ENCODE measurements at places on chromosomes 6 and 20.

DNA sequence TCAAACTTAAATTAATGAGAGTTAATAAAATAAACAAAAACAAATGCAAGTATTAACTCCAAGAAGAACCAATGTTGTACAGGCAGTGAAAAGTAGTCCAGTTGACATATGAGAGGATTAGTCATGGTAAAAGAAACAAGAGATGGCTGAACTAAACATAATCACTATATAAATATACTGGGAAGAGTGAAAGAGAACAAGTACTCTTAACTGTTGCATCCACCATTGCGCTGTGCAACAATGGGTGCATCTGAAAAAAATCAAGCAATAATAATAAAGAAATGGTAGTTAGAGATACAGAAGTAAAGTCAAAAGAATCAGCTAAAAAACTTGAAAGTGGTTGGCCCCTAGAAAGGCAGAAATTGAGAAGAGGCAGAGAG, 16.6 kb downstream of the HLA-F start:
- DNase-seq, result no peak

- DNase-seq, result peak; percentile 74
These were observed 14.7 kb downstream of the MUCL3 start for GRCh38 chr6:30955367-30956042.

DNA sequence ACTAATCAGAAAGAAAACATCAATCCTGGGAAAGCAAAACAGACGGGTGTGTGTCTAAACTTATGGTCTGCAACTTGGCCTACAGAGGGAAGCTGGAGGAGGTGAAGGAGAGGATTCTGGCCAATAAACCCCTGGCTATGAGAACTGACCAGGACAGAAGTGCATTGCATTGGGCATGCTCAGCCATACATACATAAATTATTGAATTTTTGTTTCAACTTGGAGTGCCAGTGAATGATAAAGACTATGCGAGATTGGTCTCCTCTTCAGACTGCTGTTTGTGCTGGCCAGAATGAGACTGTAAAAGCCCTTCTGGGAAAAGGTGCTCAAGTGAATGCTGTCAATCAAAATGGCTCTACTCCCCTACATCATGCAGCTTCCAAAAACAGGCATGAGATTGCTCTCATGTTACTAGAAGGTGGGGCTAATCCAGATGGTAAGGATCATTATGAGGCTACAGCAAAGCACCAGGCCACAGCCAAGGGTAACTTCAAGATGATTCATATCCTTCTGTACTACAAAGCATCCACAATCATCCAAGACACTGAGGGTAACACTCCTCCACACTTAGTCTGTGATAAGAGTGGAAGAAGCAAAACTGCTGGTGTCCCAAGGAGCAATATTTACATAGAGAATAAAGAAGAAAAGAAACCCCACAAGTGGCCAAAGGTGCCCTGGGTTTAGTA, 17.4 kb downstream of the ADNP start:
- DNase-seq, result peak; percentile 27

DNA sequence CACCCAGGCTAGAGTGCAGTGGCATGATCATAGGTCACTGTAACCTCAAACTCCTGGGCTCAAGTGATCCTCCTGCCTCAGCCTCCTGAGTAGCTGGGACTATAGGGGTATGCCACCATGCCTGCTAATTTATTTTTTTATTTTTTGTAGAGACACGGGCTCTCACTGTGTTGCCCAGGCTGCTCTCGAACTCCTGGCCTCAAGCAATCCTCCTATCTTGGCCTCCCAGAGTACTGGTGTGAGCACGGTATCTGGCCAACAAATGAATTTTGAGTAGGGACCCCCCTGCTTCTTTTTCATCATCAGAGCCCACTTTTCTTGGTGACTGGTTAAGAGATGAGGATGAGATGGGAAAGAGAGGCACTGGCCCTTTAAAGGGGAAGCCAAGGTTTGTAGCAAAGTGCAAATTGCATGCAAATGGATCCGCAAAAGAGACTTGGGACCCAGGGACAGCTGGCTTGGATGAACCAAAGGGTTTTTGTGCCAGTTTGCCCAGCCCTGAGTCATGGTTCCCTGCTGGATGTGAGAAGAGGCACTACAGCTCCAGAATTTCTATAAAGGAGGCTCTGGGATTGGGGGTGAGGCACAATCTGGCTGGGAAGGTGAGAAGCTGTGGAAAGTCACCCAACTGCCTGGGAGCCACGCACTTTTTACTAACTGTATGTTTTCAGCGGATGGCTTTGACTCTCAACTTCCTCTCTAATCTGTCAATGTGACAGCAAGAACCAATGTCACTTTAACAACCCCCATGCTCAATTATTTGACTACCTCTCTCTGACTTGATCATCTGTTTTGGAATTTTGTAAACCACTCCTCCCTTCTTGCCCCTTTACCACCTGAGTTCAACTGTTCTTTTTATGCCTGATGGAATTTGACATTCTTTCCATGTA, 58.7 kb upstream of the RNF24 start:
- peak; percentile 51 for DNase-seq

GRCh38 chr20:5491455-5491854, 174.7 kb upstream of the PROKR2 start:
- peak; percentile 67 for DNase-seq

DNA sequence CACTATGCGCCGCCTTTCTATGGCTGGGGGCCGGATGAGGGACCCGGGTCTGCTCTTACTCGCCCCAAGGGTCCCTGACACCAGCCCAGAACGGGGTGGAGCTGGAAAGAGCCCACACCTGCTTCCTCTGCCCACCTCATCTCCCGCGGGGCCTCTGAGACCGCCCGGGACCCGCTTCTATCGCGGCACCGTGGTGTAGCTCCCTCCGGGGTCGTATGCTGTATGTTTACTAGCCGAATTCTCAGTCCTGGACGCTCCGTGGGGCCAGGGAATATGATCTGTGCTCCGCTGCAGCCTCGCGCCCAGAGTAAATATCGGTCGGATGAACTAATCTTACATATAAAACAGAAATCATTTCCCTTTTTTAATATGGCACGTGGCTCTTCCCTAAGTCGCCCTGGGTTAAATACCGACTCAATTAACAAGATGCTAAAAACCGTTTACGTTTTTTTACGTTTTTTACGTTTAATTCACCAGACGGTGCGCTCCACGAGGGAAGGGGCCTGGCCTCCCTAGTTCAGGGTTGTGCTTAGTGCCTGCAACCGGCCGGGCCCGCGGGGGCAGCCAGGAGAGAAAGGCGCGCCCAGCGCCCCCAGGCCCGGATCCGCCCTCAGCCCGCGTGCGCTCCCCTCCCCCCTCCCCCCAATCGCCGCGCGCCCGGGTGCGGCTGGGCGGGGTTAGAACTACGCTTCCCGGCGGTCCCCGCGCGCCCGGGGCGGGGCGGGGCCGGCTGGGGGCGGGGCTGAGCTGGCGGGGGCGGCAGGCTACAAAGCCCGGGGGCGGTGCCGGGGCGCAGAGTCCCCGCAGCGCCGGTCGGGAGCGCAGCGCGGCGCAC, at the start of gene RBM38:
TSS of gene RBM38 (plus strand) at position 793 of the 835 bp plus-strand sequence. CDS start 186 bp downstream, outside the sequence.
- DNase-seq, result peak; percentile 87

DNA sequence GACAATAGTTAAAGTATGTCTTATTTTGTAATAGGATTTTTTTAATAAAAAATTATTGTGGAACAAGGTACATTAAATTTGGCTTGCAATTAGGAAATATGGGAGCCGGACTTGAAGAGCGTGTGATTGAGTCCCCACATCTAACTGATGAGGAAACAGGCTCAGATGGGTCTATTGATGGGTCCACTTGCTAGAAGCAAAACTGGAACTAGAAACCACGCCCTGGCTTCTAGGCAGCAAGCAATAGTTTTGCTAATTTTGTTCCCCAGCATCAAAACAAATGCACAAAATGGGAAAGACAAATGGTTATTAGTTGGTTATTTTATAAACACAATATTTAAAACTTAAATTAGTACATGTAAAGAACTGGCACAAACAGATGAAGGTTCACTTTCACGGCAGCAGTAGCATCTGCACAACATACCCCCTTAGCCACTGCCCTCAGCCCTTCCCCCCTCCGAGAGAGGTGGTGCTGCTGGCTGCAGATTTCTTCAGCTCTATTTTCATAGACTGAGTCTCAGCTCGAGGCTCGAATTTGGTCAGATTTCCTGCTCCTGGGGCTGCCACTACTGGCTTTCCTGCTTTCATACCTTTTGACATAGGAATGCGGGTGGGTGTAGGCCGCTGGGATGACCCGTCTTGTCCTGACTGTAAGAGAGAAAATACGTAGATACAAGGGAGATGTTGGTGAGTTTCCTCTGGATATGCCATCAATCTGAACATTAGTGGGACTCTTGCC, 23.8 kb upstream of the TMEM30A start:
- DNase-seq, result no peak

DNA sequence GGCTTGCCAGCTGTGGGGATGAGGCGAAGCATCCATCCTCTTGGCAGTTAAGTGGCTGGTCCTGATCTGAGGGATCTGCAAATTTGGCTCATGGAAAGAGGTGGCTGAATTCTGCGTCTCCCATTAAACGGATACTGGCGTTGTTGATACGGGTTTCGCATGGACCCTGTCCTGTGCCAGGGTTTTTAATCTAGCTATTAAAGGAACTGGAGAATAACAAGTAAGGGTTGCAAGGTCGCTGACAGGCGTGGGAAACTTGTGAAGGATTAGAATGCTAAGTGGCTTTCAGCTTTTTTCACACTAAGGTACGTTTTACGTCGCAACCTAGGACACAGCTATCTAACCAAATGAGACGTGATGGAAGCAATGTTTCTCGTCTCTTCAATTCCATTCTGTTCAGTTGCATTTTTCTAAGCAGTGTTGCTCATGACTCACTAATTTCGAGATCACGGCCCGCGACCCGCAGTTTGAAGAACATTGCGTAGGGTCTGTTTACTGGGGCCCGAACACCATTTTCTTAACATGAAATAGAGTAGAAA, 852 bp downstream of the GMNN start:
- peak; percentile 24 for DNase-seq

DNA sequence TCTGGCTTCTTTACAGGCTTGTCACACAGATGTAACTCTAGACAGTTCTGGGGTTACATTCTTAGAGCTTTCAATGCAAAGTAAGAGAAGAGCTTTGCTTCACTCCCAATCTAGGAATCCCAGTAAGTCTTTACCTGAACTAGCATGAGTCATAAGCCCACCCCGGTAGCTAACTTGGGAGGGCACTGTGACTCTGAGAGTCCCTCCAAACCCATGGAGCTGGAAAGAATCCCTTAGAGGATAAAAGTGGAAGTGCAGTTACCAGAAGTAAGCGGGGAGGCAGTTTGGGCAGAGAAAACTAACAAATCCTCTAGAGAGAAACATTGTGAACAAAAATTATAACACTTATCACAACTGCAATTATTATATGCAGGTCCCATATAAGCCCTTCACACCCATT, 84.0 kb upstream of the SMLR1 start:
- DNase-seq, result no peak

DNA sequence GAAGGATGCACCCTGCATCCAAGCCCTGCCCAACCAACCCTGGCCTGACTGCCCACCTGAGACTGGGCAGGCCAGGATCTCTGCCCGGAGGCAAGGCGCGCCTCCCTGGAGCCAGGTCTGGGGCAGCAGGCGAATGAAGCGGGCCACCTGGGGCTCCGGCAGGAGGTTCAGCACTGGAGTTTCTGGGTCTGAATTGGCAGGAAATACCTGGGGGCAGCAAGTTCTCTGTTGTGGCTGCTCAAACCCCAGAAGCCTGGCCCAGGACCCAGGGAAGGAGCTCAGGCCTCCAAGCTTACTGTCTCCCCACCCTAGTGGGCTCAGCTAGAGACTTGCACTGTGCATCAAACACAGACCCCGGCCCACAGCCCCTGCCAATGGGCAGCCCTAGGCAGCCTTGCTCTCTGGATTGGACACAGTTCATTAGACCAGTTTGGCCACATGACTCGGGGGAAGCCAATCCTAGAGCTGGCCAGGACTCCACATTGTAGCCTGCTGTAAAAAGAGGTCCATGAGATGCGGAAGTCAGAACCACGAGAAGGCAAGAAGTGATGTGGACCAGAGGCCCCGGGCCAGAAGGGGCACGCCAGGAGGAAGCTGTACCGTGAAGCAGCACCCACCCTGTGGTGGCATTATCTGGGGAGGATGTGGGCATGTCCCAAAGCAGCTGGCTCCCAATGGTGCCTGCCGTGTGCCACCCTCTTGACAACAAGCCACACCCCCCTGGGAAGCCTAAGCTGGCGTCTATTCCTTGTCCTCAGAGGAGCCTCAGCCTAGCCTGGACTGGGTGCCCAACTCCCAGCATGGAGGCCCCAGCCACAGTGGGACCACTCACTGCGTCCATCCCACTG, 3.1 kb downstream of the CPXM1 start:
- peak; percentile 37 for DNase-seq

DNA sequence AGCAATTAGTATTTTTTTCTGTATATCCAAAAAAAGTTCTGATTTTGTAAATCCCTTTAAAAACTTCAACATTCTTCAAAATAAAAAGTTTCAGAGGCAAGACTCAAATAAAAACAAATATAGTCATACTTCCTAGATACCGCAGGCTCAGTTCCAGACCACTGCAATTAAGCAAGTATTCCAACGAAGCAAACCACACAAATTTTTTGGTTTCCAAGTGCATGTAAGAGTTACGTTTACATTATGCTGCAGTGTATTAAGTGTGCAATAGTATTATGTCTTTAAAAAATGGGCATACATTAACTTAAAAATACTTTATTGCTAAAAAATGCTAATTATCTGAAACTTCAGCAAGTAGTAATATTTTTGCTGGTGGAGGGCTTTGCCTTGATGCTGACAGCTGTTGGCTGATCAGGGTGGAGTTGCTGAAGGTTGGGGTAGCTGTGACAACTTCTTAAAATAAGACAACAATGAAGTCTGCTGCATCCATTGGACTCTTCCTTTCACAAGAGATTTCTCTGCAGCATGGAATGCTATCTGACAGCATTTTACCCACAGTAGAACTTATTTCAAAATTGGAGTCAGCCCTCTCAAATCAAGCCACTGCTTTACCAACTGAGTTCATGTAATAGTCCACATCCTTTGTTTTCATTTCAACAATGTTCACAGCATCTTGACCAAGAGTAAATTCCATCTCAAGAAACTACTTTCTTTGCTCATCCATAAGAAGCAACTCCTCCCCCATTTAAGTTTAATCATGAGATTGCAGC, 46.0 kb downstream of the PHIP start:
- peak; percentile 41 for DNase-seq

GRCh38 chr20:45059022-45059728, 41.8 kb downstream of the KCNS1 start:
- no peak for DNase-seq

DNA sequence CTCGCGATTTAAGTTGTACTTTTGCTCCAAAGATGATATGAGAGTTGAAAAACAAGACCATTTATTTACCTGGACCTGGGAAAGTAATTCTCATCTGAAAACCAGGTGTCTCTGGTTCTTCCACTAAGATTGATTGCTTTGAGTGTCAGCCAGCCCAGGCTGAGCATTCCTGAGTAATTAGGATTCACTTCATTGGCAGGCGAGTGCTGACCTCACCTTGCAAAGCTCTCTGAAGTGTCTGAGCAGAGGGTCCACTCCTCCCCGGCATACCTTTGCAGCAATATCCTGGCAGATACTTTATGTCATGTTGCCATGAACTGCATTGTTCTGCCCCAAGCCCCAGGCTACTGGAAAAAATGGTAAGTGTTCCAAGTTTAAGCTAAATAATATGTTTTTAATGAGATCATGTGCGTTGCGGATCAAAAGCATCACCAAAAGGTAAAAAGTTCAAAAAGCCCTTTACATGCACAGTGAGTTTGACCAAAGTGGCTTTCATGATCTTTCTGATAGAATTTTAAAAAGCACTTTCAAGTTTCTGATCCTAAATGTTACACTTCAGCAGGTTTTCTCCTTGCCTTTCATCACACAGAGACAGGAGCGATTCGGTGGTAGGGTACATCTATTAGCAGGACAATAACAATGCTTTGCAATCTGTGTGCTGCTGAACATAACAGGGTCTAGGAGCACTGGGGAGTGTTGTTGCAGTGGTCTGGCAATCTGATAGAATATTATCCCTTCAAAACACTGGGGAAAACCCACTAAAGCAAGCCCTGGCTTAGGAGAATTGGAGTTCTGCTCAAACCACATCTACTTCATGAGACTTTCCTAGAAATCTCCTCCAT, 127.8 kb upstream of the EEF1E1 start:
- no peak for DNase-seq

Data from hematopoietic multipotent progenitor cell treated with erythropoietin and hydrocortisone succinate and interleukin-3 and kit ligand, for 4 days (in vitro differentiated cells).